ENCODE measurements at places on chromosomes 1 and 21.

- no peak for DNase-seq
Observed at GRCh38 chr1:35717911-35718476, 690 bp downstream of the C1orf216 start.

- no peak for DNase-seq
Observed at GRCh38 chr1:94863919-94864318, 43.8 kb downstream of the SLC44A3 start.

DNA sequence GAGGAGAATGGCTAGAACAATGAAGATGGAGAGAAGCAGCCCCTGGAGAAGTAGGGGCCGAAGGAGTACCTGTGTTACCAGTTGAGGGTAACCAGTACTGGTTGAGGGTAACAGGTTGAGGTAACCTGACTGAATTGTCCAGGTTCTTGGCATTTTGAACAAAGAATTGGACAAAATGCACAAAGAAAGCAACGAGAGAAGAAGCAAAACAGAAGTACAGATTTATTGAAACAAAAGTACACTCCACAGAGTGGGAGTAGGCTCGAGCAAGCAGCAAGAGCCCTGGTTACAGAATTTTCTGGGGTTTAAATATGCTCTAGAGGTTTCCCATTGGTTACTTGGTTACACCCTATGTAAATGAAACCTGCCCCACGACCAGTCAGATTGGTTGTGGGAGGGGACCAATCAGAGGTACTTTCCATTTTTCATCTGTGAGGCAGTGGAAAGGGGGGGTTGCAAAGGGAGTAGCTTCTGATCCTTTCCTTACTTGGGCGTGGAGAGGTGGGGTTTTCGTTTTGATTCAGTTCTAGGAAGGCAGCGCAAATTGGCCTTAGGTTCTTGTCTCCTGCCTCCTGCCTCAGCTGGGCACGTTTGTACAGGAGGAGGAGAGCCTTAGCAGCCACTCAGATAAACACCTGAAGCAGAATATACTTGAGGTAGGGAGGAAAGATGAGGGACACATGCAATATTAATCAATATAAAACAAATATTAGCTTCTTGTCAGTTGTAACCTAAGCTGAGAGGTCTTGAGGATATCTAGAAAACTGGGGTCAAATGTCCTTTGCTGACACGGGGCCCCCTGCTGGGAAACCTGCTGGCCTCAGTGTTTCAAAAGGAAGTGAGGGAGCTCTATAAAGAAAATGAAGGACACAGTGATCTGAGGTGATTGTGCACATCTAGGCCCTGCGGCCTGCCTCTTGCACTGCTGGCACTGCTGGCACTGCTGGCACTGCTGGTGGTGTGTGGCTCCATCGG, 14.3 kb upstream of the LSM10 start:
- DNase-seq = no peak

- no peak for DNase-seq
Observed at GRCh38 chr1:224745924-224746323, 129.8 kb downstream of the CNIH3 start.

DNA sequence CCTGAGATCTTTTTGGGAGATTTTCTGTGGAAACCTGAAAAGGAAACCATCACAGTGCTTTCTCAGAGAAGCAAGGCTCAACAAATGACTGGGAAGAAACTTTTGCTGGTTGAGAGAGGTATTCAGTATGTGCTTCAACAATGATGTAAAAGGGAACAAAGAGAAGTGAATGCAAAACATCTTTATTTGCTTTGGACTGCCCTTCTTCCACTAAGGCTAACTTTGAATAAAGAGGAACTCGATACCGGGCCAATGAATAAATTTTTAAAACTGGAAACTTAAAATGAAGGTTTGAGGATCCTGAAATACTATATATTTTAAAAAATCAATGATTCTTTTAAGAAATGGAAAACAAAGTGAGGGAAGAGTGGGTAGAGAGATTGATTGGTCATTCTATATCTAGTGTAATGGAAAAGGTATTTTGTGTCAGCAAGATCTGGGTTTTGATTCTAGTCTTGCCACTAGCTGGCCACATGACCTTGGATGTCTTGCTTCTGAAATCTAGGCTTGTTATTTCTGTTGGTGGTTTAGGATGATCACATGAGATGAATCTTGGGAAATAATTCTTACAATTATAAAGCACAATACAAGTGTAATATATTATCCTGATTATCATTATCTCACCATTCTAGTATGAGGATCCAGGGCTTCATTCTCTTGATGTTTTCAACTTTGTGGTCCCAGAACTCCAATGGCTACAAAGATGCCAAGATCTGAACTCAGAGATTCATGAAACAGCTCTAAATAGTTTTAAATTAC, 34.6 kb upstream of the APOBEC4 start:
- DNase-seq = no peak

DNA sequence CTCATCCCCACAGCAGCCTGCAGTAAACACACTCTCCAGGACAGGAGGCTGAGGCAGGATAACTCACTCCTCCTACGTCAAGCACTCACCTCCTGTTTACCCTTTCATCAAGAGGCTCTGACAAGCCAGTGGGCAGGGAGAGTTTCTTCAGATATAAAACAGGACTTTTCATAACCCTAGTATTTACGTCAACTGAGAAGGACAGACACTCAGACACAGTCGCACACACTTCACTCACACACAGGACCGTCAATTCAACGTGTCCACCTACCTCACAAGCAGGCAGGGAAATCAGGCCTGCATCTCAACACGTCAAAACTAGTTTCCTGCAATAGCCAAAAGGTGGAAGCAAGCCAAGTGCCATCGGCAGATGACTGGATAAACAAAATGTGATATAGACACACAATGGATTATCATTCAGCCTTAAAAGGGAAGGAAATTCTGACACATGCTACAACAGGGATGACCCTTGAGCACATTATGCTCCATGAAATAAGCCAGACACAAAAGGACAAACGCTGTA, 48.6 kb downstream of the ITPKB start:
- DNase-seq = no peak

- no peak for DNase-seq
Observed at GRCh38 chr1:22833699-22834098, 123.1 kb downstream of the EPHB2 start.

- no peak for DNase-seq
Observed at GRCh38 chr1:21860971-21861370, 48.9 kb downstream of the LDLRAD2 start.

GRCh38 chr1:16474166-16474800, 33.8 kb downstream of the NECAP2 start:
- DNase-seq = no peak

- DNase-seq = no peak
Observed at GRCh38 chr1:109622137-109622892, 2.7 kb downstream of the AMPD2 start.

DNA sequence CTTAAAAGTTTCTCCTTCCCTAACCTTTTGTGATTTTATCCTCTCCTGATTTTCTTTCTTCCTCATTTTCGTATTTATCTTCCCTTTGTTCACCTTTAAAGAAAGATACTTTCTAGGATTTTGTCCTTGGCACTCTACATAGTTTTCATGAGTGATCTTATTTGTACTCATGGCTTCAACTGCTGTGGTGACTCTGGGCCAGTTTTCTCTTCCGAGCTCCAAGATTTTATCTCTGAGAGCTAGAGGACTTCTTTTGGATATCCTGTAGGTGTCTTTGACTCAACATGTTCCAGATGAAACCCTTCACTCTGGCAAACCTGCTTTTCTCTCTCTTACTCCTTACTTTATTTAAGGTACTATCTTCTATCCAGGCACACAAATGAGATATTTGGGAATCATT, 53.7 kb upstream of the MACF1 start:
- DNase-seq = no peak

DNA sequence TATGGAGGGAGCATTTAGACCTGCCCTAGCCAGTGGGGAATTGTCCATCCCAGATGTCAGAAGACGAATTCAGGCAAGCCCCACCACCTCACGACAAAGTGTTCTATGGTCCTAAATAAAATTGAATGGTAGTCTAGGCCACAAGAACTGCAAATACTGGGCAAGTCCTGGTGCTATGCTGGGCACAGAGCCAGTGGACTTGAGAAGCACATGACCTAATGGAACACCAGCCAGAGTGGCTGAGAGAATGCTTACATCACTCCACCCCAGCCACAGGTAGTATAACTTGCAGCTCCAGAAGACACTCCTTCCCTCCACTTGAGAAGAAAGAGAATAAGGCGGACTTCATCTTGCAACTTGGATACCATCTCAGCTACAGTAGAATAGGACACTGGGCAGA, 567.3 kb upstream of the CXADR start:
- no peak for DNase-seq

GRCh38 chr1:197415221-197415620, 147.2 kb downstream of the CRB1 start:
- DNase-seq = no peak

DNA sequence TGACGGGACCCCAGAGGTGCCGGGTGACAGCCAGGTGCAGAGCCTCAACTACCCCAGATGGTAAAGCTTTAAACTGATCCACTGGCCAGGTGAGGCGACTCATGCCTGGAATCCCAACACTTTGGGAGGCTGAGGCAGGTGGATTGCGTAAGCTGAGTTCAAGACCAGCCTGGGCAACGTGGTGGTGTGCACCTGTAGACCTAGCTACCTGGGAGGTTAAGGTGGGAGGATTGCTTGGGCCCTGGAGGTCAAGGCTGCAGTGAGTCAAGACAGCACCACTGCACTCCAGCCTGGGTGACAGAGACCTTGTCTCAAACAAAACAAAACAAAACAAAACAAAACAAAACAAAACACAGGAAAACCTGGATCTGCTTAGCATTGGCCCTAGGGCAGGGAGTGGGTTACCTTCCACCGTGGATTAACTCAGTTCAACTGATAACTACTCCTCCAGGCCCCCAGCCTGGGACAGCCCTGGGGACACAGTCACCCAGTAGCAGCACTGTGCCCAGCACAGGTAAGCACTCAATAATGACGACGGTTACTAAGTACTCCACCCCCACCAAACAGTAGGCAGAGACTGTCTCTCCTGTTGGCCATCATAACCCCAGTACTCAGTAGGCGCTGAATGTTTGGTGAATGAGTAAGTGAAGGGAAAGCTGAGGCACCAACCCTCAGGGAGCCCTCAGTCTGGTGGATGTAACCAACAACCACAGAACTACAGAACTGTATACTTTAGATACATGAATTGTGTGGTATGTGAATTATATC, 21.6 kb downstream of the SLC66A1 start:
- no peak for DNase-seq

DNA sequence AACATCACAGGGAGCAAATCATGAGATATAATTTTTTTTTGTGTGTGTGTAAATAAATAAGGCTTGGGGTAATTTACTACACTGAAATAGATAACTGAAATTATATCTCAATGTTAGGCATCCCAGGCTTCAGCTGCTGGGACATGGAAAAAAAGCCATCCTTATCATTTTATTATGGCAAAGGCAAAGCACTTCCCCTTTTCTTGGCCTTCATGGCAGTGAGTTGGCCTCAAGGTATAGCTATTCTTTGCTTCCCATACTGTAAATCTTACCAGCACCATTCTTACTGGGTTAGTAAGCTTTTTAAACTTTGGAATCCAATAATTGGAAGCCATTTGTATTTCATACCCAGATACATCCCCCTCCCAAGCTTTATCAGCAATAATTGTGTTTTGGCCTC, 29.0 kb downstream of the RBM11 start:
- DNase-seq = no peak

- DNase-seq = no peak
Observed at GRCh38 chr1:62209931-62210595, 15.4 kb downstream of the L1TD1 start.

- DNase-seq = no peak
Observed at GRCh38 chr1:197675583-197676208, 99.6 kb downstream of the DENND1B start.

- DNase-seq = no peak
Observed at GRCh38 chr1:208256091-208256490, 11.9 kb upstream of the PLXNA2 start.

GRCh38 chr1:1307261-1307922, 338 bp downstream of the ACAP3 start:
- DNase-seq = no peak

GRCh38 chr1:157784801-157785200, 7.9 kb upstream of the FCRL2 start:
- no peak for DNase-seq

GRCh38 chr1:45809761-45810160, 6.3 kb downstream of the MAST2 start:
- no peak for DNase-seq

- DNase-seq = no peak
Observed at GRCh38 chr1:84973498-84974334, 23.2 kb downstream of the MCOLN2 start.

DNA sequence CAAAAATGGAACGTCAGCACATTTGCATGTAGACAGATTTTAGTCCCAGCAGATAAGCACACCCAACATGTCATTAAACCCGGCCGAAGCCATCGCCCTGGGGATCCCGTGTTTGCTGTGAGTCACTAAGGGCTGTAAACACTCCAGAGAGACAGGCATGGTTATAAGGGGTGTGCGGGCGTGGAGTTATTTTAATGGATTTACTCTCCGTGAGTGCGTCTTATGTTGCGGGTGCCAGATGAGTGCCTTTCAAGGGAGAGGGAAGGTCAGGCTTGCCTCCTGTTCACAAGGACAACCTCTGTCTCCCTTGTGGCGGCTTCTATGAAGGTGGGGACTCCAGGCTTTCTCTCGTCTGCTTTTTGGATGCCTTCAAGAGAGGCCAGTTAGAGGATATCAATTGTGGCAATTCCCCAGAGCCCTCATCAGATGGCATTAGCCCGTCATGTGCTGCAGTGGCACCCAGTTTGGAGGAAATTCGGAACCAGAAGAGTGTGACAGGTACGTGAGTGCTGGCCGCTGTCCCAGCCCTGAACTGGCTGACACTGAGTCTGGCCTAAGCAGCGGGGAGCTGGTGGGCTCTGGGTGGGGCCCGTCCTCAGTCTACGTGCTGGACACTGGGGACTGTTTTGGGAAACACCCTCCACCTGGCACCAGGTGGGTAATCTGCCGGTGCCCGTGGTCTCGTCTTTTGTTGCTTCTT, 223.8 kb upstream of the TMEM51 start:
- DNase-seq = no peak

- DNase-seq = no peak
Observed at GRCh38 chr21:34706337-34706736, 37.5 kb downstream of the CLIC6 start.

DNA sequence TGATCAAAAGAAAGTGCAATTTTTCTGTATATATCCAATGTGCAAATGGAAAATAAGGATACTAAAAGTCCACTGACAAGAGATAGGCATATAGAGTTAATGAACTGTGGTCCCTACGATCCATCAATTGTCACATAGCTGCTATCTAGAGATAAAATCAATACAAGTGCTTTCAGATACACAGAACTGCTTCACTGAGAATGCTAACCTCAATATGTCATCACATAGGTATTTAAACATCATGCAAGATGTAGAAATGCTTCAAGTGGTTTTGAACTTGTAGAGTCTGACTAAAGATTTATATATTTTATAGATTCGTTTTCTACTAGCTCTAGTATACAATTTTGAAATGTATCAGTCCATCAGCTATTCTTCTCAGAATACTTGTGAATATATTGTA, 1604.7 kb downstream of the PLA2G4A start:
- no peak for DNase-seq

All from activated CD8-positive, alpha-beta memory T cell treated with anti-CD3 and anti-CD28 coated beads for 48 hours (primary cell).